Right renal pelvis (tissue), 4 donors: ENCODE measurements at places on chromosomes 3 and 15. TPM values are rescaled to one million over a fixed set of nuclear protein-coding genes. Genes with fewer than 3 reads are reported as not detected.

- no peak for DNase-seq
Measured at GRCh38 chr3:61371123-61371522, 119.9 kb upstream of the FHIT start.

DNA sequence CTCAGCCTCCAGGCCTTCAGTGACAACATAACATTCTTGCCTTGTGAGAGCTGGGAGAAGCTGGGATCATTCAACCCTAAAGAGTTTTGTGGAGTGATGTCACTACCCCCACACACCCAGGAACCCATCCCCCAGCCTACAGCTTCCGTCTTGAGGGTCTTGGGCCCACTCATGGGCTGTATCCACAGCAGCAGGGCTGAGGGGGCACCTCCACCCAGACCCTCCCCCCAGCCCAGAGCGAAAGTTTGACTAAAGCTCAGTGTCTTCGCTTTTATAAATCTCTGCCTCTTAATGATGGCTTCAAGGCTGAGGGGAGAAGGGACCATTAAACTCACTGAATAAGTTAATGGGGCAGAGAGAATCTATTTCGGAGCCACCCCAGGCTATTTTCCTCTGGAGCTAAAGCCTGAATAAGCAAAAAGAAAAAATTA is 23.8 kb downstream of the NTRK3 start:
- DNase-seq: no peak

GRCh38 chr15:26632500-26632899 is 140.4 kb downstream of the GABRB3 start:
- DNase-seq: no peak

Gene ZNF501
- polyA plus RNA-seq: 11.3 TPM
